H7 (cell line): ENCODE measurements at places on chromosomes 6 and 20.

DNA sequence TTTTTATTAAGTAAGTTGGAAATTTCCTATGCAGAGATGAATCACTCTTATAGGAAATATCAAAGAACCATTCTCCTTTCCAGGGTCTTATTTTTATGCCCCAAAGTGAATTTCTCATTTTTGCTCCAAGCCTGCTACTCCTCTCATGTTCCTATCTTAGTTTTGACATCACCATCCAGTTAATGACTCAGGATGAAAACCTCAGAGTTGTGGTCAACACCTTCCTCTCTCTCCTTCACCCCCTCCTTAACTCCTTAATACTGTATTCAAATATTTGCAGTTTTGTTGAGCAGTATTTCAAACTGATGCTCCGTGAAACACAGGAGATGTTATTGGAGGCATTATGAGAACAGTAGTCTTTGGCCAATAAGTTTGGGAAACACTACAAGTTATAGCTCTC is 64.1 kb downstream of the NRN1 start:
- DNase-seq = no peak

GRCh38 chr6:12653486-12653885 is 63.1 kb upstream of the PHACTR1 start:
- DNase-seq = no peak

DNA sequence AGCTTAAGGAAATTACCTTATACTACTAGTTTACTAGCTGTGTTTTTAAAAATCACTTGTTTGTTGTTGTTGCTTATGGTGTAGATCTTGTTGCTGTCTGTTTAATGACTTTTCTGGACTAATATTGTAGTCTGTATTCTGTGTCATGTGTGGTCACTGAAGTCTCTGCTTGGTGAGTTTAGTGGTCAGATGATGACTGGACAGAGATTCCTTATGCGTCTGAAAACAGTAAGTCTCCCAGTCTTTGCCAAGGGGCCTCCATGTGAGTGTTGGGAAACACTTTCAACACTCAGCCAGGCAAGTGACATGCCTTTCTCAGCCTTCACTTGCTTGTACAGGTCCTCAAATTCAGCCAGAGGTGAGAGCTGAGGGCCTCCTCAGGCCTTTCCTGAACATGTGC is 256.9 kb upstream of the RNF24 start:
- no peak for DNase-seq

DNA sequence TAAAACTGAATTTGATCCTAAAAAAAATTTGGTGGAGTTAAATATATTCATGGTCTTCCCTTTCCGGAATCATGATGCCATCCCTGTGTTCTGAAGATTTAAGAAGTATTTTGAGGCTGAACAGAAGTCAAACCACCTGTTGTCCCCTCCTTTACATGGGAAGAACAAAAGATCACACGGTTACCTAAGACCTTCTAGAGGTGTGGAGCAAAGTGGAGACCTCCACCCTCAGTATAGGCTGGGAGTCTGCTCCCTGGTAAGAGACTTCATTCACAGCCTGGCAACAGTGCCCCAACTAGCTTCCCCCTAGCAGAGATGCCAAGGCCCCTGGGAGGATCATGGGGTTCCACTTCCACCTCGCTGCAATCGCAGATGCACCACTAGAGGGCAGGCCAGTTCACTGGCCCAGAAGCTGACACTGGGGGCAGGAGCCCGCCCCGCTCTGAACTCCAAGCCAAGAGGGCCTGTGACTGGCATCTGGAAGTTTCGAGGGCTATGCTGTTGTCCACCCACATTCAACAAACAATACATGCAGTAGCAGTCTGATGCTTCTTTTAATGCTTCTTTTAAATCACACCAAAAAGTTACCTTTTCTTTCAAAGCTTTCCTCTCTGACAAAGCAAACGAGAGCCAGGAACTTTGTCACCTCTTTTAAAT is 19.5 kb upstream of the UBE2J1 start:
- peak; percentile 69 for DNase-seq

GRCh38 chr6:66226109-66226508 is 519.1 kb upstream of the EYS start:
- DNase-seq = no peak

DNA sequence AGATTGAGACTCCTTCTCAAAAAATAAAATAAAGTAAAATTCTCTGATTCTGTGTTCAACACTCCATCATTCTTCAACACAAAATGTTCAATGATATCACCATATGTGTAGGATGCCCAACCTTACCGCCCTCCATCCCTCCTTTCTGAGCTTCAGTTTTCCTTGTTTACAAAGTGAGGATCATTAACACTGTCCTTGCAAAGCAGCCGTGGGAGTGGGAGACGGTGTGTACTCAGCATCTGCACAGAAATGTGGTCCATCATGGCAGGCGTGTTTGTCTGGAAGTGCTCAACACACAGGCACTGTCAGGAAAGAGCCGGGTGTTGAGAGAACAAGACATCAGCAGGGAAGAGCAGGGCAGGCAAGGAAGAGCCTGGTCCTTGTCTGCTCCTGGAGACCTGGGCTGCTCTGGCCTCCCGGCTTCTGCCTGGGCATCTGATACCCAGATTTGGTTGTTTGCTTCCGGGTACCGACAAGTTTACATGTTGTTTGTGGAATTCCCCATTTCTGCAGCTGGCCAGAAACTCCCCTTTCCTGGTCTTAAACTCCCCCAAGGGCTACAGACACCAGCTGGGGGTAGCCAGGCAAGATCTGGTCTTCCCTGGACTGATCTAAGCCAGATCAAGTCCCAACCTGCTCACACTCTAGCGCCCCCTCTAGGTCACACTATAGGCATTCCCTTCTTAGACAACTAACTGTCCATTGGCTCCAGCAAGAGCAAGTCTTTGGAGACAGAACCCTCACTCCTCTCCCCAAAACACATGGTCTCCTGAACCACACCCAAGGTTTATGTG is 26.7 kb upstream of the TTPAL start:
- peak; percentile 75 for DNase-seq

- no peak for DNase-seq
Measured at GRCh38 chr6:52513464-52513863, 63.4 kb downstream of the TRAM2 start.

- no peak for DNase-seq
Measured at GRCh38 chr6:12403201-12403826, 113.2 kb downstream of the EDN1 start.

GRCh38 chr6:168636147-168637004 is 195.4 kb downstream of the SMOC2 start:
- peak; percentile 79 for DNase-seq

- DNase-seq = no peak
Measured at GRCh38 chr6:13454286-13455221, 32.8 kb downstream of the GFOD1 start.

- no peak for DNase-seq
Measured at GRCh38 chr6:48075181-48075580, 35.8 kb downstream of the PTCHD4 start.

GRCh38 chr6:155185544-155185943 is 78.3 kb upstream of the CLDN20 start:
- DNase-seq = peak; percentile 69

DNA sequence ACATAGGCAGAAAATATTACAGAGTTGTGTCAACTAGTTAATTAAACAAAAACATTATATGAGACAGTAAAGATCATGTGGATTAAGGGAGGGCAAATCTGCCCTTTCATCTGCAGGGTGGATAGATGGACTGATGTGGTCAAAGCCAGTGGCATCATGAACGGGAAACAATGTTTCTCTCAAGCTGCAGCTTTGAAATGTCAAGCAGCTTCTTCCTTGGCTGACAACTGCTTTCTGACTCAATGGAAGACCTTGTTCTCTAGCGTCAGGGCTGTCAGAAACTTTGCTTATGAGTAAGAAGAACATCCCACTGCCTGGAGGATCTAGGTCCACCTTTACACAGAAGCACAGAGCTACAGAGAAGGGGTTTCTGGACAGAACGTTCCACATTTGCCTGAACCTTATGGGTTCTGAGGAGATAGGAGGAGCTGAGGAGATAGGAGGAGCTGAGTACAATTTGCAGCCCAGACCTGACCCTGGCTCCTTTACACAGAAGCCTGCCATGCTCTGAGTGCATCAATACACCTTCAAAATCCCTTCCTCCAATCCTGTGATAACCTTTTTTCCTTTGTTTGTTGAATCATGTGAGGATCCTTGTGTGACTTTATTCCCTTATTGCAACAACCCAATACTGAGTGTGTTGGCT is 6.1 kb downstream of the CST5 start:
- no peak for DNase-seq

DNA sequence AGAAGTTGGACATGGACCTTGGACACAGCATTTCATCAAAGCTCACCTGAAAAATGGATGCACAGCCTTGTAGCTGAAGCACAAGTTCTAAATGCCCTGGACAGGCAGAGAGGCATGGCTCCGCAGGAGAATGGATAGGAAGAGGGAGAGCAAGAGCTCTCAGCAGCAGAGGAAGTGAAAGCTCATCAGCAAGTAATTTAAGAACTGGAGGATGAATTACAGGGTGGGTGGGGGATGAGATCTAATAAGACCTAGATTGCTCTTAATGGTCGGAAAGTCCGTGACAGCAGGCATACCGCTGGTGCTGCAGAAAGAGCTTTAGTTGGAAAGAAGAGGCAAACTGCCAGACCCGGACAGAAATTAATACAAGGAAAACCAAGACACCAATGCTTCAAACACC is 37.3 kb upstream of the SAYSD1 start:
- no peak for DNase-seq

DNA sequence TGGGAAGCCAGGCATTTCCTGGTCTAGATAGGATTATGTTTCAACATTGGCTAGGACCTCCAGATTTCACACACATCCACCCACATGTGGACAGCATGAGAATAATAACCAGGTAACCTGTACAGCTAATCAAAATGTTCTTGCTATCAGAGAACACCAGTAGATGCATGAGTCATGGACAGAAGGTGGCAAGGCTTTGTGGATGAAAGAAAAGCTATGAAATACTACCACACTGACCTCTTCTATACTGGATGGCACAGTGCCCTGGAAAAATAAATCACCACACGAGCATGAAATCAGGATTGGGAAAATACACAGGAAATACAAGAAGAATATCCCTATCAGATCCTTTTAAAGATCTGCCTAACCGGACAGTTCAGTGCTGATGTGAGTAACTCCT is 113.0 kb downstream of the GMDS start:
- no peak for DNase-seq
